ENCODE measurements at places on chromosomes 5 and 9.

DNA sequence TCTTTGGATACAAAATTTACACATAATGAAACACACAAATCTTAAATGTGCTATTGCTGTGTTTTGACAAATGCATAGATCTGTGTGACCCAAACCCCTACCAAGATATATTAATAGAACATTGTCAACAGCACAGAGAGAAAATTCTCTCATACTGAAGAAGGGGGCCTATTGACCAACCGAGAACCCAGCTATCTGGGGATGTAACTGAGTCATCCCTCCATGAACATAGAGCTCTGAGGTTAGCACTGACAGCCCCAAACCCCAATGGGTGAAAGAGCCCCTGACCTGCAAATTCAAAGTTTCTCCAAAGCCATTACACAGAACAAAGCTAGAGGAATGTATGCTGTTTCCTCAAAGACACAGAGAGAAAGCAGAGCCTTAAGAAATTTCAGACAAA, 180.8 kb downstream of the PAX5 start:
- no peak for DNase-seq

DNA sequence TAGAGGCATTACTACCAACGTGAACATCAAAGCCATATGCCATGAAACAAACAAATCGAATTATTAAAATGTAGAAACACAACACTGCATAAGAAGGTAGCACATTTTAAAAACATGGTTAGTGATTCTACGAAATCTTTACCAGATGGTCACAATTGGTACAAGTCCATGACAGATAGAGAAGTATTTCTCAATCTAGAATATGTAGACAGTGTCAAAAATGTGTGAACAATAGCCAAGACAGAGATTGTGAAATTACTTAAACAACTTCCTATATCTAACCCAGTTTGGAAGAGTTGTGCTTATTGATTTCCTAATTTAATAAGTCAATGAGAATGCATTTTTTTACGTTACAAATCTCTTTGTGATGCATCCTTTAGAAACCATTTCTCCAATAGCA, 1121.6 kb downstream of the MAT2B start:
- no peak for DNase-seq

GRCh38 chr5:83475391-83475863, 3.9 kb downstream of the VCAN start:
- DNase-seq: no peak

DNA sequence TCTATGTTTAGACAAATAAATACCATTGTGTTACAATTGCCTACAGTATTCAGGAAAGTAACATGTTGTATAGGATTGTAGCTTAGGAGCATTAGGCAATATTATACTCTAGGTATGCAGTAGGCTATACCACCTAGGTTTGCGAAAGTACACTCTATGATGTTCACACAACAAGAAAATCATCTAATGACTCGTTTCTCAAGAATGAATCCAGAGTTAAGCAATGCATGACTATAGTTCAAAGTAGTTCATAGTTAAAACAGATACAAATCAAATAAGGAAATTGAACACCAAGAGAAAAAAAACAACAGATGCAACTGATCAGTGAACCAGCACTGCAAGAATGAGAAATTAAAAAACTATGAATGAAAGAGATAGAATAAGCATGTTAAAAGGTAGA, 27.6 kb upstream of the ABLIM3 start:
- no peak for DNase-seq

DNA sequence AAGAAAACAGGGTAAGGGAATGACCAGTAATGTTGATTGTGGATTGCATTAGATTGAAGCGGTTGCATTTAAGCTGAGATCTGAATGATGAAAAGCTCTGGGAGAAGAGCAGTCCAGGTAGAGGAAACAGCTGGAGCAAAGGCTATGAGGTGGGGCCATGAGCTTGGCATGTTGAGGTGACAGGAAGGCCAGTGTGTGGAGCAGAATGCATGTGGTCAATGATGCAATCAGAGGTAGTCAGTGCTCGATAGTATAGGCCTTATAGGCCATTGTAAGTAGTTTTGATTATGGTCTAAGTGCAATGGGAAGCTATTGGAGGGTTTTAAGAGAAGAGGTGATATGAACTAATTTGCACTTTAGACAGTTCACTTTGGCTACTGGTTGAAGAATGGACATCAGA, 270.4 kb downstream of the ARHGAP26 start:
- DNase-seq: no peak

DNA sequence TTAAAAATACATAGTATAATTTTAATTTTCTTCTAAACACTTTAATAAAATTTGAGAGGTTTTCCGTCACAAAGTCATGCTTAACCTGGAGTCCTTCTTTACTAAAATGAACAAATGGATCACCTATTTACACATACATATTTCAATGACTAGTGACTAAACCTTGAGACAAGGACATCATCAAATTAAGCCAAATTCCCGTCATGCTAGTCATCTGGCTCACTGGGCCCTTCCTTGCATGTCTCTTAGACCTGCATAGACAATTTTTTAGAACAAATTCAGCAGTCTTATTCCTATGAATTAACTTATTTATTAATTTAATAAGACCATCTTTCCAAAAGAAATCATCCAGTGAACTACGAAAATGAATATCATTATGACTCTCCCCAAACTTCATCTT, 26.6 kb downstream of the ERAP2 start:
- no peak for DNase-seq

DNA sequence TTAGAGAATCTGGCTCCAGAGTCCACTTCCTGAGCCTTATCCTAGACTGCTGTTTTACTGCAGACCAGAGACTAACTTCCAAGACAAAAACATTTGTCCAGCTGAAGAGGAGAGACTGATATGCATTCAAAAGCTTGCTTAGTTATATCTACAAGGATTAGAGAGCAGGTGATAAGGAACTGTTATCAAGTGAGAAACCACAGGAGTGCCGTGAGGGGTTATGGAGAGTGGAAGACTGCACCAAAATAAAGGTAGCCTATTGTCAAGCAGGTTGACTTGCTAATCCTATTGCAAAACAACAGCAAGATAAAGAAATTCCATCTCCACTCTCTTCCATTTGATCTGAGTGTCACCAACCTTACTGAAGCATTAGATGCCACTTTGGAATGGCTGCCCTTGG, 139.1 kb downstream of the SCAMP1 start:
- no peak for DNase-seq

All from suppressor macrophage treated with lipopolysaccharide for 1 hour (primary cell).